ENCODE measurements at places on chromosomes 13 and 19.

DNA sequence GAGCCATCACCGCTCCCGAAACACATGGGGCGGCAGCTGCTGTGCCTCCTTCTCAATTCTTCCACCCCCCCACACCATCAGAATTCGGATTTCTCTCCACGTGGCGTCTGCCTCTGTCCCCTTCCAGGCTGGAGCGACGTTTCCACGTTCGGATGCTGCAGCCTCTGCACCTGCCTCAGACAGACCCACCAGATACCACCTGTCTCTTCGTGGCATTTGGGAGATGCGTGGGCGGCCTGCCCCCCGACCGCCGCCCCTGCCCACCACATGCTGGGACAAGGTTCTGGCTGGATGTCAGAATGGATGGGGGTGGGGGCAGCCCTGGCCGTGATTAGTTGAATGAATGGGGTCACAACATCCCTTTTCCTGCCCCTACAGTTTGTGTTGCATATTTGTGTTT, 90.0 kb downstream of the SLC7A1 start:
- no peak for DNase-seq

GRCh38 chr19:33304760-33305647, 2.7 kb upstream of the CEBPA start:
- no peak for DNase-seq

DNA sequence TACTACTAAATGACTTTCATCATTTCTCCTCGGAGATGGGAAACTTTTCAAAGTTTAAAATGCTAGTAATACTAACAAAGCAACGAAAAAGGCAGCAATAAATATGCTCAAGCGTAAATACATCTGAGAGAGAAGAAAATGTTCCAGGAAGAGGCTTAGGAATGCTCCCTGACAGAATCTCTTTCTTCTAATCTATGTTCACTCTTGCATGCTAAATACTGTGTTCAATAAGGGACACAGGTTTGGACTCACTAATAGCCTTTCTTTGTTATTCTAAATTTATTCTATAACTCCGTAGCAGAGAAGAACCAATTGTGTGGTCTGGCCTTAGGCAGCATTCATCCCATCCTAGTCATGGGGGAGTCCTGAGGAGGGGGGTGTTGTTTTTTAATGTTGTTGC, 823.0 kb downstream of the PCDH9 start:
- DNase-seq, result no peak

GRCh38 chr13:23622985-23623384, 52.8 kb downstream of the TNFRSF19 start:
- no peak for DNase-seq

DNA sequence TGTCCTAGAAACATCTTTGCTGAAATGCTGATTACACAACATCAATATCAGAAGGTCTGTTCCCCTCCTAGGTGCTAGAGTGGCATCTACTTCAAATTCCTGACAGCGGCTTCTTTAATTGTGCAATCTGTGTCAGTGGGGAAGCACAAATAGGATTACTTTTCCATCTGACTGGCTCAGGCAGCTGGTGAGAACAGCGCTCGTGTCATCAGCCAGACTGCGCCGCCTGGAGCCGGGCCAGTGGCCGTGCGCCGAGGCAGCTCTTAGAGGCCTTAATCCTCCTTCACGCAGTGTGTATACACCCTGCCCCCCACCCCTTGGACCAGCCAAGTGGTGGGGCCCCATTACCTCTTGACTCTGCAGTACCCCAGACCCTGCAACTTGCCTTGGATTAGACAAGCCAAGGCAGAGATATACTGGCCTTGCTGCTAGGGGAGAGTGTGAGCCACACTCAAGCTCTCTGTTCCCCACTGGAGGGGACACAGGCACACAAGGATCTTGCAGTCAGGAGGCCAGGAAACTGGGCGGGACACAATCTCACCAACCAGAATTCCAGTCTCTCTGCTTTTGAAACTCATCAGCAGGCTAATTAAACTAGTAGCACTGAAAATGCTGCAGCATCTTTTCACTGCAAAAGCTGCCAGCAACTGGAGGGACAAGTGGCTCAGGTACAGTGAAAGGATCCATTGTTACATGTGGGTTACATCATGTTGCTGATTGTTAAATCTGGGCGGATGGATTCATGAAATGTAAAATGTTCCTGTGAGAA, 48.9 kb upstream of the EPHX3 start:
- DNase-seq, result no peak

- DNase-seq, result no peak
Measured at GRCh38 chr19:6664916-6665315, 5.0 kb downstream of the TNFSF14 start.

GRCh38 chr13:113802090-113802531, 43.1 kb downstream of the TMEM255B start:
- no peak for DNase-seq

Measured in stimulated activated CD4-positive, alpha-beta T cell treated with anti-CD3 and anti-CD28 coated beads, Interleukin-1b, Interleukin-23, amount 100 ng/mL, for 1 hour (primary cell).